ENCODE measurements at places on chromosomes 7 and 10. TPM values are rescaled to one million over a fixed set of nuclear protein-coding genes. Genes with fewer than 3 reads are reported as not detected.

- DNase-seq: no peak
Observed at GRCh38 chr10:95606922-95607321, 45.8 kb upstream of the SORBS1 start.

- no peak for DNase-seq
Observed at GRCh38 chr7:14894826-14895225, 7.7 kb downstream of the DGKB start.

- no peak for DNase-seq
Observed at GRCh38 chr7:52482076-52482475, 553.4 kb upstream of the POM121L12 start.

The ABCA13 gene
- total RNA-seq: 0.29 TPM

The FANK1 gene
- total RNA-seq: 18.1 TPM

GRCh38 chr7:74025730-74026129 lies 2.2 kb upstream of the ELN start:
- DNase-seq: no peak

- DNase-seq: no peak
Observed at GRCh38 chr10:88228130-88228529, 355.0 kb downstream of the RNLS start.

DNA sequence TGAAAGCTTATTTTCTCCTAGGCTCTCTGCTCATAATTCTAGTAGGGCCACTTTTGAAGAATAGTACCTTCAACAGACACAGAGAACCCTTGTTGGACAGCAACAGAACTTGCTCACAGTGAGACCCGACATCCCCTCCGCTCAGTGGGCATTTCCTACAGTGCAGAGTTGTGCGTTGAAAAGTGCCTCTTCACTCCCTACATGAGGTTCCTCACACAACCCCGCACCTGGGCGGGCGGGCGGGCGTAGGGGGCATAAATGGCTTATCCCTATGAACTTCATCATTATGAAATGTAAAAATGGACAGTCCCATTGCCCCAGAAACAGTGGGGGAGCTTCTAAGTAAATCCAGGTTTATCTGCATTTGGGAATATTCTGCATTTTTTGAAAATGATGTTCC lies 174.9 kb downstream of the MGMT start:
- DNase-seq: no peak

- no peak for DNase-seq
Observed at GRCh38 chr10:85430991-85431390, 935.6 kb downstream of the GRID1 start.

GRCh38 chr7:106613848-106614560 lies 47.0 kb downstream of the CCDC71L start:
- DNase-seq: no peak

The FAM131B gene
- total RNA-seq: 0.48 TPM

DNA sequence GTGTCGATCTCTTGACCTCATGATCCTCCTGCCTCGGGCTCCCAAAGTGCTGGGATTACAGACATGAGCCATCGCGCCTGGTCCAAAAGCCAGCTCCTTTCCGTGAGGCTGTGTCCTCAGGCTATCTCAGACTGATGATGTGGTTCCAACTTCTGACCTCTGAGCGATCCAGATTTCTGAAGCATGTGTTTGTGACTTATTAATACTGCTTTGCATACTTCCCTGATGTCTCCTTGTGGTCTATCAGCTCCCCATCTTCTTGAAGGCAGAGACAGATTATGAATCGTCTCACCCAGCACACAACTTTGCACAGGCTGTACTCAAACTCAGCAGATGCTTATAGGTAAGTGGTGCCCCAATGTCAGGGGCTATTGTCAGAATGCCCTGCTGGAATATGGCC lies 2.0 kb upstream of the PLPP4 start:
- DNase-seq: no peak

The BMPR1A gene
- total RNA-seq: 49.8 TPM

The ABHD11 gene
- 57.8 TPM for total RNA-seq

- DNase-seq: no peak
Observed at GRCh38 chr10:73650537-73651331, 5.1 kb downstream of the SYNPO2L start.

The GPR15LG gene
- total RNA-seq: not detected

The ADGRA1 gene
- 0.33 TPM for total RNA-seq

GRCh38 chr10:28975891-28976531 lies 298.7 kb downstream of the BAMBI start:
- DNase-seq: no peak

- no peak for DNase-seq
Observed at GRCh38 chr7:134071355-134072331, 55.5 kb upstream of the LRGUK start.

The VPS26A gene
- total RNA-seq: 56.0 TPM

- no peak for DNase-seq
Observed at GRCh38 chr10:71345694-71346093, 26.6 kb downstream of the SLC29A3 start.

GRCh38 chr7:43108255-43109011 lies 4.0 kb upstream of the HECW1 start:
- peak; percentile 64 for DNase-seq

DNA sequence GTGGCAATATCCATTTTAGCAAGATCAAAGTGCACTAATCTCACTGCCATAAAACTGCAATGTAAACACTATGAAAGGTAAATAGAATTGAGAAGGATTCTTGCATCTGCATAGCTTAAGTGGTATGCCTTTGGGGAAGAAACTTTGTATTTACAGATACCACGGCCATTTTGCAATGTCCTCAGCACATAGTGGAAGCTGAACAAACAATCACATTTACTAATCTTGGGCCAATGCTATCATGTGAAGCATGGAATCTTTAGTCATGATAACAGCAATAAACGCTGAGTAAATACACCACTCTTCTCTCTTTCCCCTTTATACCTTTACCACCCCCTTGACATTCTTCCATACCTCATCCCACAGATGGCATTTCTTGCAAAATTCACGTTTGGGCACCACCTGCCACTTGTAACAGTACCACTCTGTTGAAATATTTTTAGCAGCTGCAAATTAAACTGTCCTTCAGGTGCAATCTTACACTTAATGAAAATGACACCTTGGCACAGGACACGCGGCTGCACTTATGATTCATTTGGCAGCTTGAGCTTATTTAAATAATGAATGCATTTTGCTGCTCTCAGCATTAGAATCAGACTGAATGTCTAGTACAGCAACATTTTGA lies 171.8 kb downstream of the SEMA3A start:
- no peak for DNase-seq

The VSIR gene
- 33.4 TPM for total RNA-seq

The TEX36 gene
- total RNA-seq: not detected

The PHKG1 gene
- 4.3 TPM for total RNA-seq

DNA sequence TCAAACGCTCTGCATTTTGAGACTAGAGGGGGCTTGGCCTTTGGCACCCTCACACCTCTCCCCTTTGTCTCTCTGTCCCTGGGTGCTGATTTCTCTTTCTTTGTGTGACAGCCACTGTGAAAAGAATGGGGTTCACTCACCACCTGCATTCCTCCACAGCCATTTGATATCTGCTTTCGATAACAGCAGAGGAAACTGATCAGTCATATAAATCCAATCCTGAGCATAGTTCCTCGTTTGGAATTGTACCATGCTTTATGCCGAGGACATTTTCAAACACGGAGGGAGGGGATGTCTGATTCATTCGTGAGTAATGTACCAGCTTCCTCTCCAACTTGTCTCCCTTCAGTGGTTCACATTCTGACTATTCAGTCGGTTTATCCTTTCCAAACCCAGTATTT lies 15.8 kb downstream of the MET start:
- no peak for DNase-seq

DNA sequence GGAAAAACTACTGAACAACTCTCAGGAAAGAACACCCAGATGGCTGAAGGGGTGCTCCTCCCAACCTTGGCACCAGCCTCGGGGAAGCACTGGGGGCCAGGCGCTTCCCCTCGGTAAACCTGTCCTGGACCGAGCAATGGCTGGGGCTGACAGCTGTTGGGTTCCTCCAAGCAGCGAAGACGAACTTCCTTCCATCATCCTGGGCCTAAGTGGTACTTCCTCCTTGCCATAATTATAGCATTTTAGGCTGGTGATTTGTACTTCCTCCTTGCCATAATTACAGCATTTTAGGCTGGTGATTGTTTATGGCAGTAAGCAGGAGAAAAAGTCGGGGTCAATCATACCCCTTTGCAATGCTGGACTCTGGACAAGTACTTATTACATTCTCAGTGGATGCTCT lies 69.3 kb downstream of the MYOF start:
- DNase-seq: no peak

DNA sequence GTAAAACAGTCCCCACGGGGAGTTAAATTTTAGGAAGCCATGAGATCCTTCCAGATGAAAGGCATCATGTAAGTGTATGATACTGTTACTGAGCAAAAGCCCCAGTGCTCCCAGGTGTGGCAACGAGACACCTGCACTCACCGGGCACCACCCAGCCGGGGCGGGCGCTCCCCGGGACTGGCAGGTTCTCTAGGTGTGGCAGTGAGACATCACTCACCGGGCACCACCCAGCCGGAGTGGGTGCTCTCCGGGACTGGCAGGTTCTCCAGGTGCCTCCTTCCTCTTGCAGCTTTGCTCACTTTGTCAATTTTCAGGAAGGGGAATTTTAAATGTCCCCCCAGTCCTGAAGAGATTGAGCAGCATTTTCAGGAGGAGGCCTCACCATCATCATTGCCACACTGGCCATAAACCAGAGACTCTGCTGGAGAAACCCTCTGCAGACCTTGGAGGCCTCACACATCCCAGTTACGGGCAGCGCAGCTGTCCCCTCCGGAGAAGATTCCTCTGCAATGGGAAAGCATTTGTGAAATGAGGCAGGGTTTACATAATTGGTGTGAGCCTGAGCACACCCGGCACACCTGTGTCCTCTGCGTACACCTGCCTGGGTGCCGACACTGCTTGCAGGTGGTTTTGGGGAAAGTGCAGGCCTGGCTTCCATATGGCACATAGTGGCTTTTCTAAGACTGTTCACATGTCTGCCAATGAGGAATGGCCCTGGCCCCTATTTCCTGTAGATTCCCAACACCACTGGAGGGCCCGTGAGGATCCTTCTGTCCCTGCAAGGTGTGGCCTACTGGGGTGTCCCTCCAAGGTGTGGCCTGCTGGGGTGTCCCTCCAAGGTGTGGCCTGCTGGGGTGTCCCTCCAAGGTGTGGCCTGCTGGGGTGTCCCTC lies 191.4 kb downstream of the EBF3 start:
- no peak for DNase-seq

DNA sequence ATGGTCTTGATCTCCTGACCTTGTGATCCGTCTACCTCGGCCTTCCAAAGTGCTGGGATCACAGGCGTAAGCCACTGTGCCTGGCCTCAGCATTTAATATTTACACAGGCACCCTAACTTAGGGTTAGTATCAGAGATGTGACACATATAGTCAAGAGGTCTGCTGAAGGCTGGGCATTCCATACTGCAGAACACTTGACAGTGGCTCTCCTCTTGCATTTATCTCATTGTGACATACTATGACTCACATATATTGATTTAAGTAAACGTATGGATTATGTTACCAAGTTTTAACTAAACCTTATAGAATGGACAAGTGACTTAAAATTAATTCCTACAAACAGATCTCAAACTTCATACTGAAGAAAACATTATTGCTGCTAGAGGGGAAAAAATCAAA lies 36.6 kb downstream of the BRAF start:
- no peak for DNase-seq

DNA sequence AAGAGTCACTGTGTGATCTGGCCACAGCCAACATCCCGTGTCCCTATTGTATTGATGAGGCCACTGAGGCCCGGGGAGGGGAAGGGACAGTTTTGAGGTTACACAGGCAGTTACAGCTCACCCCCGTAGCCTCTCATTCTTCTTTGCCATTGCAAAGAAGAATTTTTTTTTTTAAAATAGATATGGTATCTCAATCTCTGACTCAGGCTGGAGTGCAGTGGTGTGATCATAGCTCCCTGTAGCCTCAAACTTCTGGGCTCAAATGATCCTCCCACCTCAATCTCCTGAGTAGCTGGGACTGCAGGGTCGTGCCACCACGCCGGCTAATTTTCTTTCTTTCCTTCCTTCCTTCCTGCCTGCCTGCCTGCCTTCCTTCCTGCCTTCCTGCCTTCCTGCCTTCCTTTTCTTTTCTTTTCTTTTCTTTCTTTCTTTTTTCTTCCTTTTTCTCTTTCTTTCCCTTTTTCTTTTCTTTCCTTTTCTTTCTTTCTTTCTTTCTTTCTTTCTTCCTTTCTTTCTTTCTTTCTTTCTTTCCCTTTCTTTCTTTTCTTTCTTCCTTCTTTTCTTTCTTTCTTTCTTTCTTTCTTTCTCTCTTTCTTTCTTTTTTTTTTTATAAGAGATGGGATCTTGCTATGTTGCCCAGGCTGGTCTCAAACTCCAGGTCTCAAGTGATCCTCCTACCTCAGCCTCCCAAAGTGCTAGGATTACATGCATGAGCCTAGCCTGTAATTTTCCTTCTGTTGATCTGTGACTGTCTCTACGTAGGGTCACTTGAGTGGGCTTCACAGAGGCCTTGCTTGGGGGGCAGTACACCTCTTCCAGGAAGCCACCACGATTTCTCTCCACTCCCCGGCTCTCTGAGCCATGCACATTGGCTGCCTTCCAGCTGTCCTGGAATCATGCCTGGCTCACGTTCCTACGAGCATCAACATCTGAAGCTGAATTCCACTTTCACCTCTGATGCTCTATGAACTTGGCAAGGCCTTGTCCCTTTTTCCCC lies 31.3 kb downstream of the TMEM270 start:
- DNase-seq: peak; percentile 56

The MMS19 gene
- total RNA-seq: 109 TPM

The VIPR2 gene
- 0.48 TPM for total RNA-seq

GRCh38 chr10:14244801-14245211 lies 85.9 kb downstream of the FRMD4A start:
- no peak for DNase-seq

GRCh38 chr7:1386623-1387220 lies 72.5 kb downstream of the MICALL2 start:
- no peak for DNase-seq

GRCh38 chr10:94363251-94363565 lies 469 bp upstream of the NOC3L start:
- DNase-seq: no peak

GRCh38 chr7:157280216-157280841 lies 56.5 kb upstream of the DNAJB6 start:
- no peak for DNase-seq
